ENCODE measurements at places on chromosomes 7 and 10.

DNA sequence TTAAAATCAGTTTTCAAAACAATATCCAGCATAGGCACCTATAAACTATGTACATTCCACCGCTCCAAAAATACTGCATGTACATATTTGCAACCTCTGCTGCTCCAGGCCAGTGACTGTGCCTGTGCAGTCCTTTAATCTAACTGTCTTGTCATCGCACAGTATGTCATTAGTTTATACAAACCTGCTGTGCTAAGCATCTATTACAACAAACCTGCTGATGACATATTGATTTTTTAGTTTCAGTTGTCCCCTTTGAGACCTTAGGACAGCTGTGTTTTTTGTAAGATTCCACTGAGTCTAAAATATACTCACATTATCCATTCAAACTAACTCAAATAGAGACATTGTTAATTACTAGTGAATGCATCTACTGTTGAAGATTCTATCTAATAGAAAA, 33.1 kb downstream of the SEMA3C start:
- no peak for DNase-seq

- DNase-seq = no peak
Observed at GRCh38 chr7:35828817-35829216, 28.0 kb downstream of the SEPTIN7 start.

DNA sequence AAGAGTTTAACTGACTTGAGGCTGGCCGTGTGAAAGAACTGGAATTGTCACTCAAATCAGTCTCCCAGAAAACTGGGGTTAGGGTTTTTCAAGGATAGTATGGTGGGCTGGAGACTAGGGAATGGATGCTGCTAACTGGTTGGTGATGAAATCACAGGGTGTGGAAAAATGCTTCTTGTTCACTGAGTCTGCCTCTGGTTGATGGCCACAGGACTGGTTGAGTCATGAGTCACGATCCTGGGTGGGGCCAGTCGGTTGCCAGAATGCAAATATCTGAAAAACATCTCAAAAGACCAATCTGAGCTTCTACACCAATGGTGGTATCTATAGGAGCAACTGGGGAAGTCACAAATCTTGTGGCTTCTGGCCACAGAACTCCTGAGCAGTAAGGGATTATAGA, 16.3 kb upstream of the BAMBI start:
- no peak for DNase-seq

- DNase-seq = no peak
Observed at GRCh38 chr7:80941208-80941758, 22.4 kb upstream of the SEMA3C start.

DNA sequence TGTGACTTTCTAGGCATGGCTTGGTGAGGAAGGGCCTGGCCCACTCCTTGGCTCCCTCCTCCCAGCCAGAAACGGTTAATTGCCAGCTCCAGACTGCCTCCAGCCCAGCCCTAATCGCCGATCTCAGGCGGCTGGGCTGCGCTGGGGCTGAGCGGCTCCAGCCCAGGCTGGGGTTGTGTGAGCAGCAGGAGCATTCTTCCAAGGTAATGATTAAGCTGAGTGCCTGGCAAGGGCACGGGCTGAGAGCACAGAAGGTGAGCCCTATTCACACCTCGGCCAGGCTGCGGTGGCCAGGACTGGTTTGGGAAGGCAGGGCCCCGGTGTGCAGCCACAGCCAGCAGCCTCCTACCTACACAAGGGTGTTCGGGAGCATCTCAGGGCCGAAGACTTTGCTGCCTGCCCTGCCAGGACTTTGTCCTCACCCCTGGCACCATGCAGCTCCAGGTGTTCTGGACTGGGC, at the start of gene TMEM72:
TSS of gene TMEM72 (plus strand) at position 257 of the 460 bp plus-strand sequence. CDS start at position 433, 176 bp downstream.
- no peak for DNase-seq

DNA sequence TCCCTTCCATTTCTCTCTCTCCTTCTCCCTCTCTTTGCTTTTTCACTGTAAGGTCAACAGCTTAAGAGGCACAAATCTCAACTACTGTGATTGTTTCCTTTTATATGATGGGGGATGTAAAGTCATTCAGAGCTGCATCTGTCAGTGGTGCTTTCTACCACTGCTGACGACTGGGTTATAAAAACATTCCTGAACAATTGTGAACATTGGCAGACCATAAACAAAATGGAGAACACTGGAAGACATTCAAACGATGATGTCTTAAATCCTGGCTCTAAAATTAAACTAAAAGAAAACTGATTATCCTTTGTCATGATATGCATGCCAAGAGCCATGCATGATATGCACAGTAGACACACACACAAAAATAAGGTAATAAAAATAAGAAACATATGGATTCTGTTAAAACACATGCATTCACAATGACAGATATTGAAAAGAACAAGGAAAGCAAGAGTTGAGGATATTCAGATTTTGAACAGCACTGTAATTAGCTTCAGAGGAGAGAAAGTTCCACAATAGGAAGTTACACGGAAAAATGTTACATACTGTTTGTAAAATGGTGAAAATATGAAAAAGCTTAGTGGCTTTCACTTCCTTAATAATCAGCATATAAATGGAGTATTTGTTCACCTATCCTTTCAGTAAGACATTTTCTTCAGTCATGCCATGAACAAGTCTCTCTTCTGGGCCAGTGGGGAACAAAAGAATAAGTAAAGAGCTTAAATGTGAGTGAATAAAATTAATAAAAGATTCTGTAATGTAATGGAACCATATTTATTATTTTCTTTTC, 89.2 kb downstream of the RNLS start:
- DNase-seq = no peak

- no peak for DNase-seq
Observed at GRCh38 chr7:122492007-122492406, 187.5 kb upstream of the FEZF1 start.

GRCh38 chr10:131588704-131589220, 277.2 kb upstream of the TCERG1L start:
- no peak for DNase-seq

GRCh38 chr7:155461631-155462030, 3.7 kb downstream of the EN2 start:
- DNase-seq = no peak

GRCh38 chr7:15606561-15606960, 44.7 kb upstream of the AGMO start:
- DNase-seq = no peak

- DNase-seq = no peak
Observed at GRCh38 chr10:124629842-124630241, 114.3 kb downstream of the FAM53B start.

DNA sequence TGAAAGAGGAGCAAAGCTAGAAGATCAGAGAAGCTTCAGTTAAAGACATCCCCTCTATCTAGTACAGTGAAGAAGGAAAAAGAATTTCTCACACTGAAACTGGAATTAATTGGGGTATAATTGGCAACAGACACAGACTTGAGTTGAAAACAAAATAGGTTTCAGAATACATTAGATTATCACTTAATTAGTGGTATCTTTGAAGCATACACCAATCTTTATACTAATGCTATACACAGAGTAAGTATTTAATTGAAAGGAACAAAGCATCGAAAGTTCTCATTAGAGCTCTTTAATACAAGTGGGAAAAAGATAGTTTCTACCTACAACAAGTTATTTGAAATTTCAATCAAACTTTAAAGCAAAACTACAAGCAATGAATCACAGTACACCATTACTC, 128.2 kb downstream of the THSD7A start:
- no peak for DNase-seq

GRCh38 chr7:55549457-55549856, 22.8 kb downstream of the VOPP1 start:
- no peak for DNase-seq

DNA sequence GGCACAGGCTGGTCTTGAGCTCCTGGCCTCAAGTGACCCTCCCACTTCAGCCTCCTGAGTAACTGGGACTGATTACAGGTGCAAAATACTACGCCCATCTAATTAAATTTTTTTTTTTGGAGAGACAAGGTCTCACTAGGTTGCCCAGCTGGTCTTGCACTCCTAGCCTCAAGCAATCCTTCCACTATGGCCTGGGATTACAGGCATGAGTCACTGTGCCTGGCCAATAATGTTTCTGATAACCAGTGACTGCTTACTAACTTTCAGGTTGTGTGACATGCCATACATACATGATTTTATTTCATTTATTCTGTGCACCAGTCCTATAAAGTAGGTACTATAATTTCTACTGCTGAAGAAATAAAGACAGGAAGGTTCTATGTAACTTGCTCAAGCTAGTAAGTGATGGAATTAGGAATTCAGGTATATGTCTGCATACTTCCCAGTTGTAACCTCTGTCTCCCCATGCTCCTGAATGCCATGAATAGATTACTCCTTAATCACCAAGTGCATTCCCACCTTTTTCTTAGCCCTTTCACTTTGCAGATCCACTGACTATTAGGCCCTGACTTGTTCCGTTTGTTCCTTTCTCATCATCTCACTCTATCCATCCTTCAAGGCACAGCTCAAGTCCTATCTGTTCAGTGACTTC, 28.1 kb downstream of the MCU start:
- no peak for DNase-seq

DNA sequence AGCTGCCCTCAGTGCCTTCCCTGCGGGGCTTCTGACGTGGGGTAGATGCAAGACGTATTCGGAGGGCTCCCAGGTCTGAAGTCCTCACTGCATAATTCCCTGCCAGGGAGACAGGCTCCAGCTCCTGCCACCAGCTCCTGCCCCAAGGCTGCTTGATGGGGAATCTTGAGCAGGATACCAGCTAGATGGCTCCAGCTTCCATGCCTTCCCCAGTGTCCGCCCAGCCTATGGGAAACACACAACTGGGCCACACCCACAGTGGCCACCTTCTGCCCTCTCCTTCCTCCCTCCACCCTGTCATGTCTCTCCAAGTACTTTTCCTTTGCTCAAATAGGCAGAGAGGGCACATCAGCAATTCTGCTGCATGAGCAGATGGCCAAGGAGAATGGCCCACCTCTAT, 95.8 kb downstream of the PARP12 start:
- DNase-seq = no peak

GRCh38 chr10:99698504-99699080, 33.3 kb downstream of the COX15 start:
- no peak for DNase-seq

DNA sequence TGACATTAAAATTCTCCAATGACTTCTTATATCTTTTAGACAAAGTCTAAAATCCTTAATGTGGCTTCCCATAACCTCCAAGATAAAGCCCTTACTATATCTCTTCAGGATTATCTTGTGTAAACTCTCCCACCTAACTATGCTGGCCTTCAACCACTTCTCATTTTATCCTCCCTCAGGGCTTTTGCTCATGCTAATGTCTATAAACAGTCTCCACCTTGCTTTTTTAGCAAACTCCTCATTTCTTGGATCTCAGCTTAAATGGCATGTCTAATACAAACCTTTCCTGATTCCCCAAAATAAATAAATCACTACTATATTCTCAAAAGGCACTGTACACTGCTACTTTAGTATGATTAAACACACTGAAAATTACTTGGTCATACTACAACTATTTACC, 181.2 kb downstream of the LRRN3 start:
- no peak for DNase-seq

- DNase-seq = no peak
Observed at GRCh38 chr10:15661574-15661973, 58.1 kb downstream of the ITGA8 start.

DNA sequence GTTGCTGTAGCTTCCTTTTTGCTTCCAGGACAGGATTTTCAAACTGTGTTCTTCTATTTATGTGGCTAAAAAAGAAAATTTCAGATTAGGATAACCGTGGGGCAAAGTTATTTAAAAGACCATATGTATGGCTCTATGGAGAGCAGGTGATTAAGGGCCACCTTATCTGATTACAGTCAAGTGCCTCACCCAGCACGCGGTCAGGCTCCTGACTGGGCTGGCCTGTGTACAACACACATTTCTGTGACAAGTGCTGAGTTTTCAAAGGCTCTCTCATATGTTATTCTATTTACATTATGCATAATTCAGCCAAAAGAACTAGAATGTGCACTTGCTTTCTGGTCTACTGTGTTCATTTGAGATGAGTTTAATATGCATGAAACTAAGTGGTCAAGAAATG, 547.4 kb downstream of the PHTF2 start:
- DNase-seq = no peak

DNA sequence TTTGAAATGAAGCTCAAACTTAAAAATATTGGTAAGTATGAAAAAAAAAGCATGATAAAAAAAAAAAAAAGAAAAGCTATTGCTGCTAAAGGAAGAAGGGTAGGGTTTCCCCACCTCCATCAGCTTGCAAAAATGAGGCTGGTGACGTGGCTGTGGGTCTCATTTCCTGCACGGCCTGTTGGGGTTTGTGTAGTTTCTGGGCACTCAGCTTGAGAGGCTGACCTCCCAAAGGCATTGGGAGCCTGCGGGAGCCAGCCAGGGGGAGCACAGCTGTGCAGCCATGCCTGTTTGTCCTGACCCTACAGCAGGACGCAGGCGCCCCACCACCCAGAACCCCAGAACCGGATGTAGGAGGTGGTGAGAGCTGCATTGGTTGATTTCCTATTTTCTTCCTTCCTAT, 48.8 kb upstream of the CARD11 start:
- peak; percentile 57 for DNase-seq

GRCh38 chr10:3886191-3886590, 101.2 kb upstream of the KLF6 start:
- DNase-seq = no peak

DNA sequence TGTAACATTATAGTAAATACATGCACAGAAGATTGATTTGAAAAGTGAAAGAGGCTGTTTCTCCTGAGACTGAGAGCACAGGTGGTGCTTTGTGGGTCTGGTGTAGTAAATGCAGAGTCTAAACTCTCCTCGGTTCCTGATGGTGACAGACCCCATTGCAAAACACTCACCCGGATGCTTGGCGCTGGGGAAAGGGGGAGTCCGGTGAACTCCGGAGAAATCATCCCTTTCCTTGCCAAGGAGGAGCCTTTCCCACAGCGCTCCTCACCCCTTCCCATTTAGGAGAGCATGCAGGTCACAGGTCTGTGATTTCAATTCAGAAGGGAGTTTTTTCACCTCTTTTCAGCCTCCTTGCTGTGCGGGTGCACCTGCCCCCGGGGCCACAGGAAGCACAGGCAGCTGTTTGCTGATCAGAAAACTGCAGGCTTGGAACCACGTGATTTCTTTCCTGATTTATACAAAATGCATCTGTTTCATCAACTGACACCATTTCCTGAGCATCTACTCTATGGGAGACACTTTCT, 75.6 kb upstream of the LYZL2 start:
- no peak for DNase-seq

DNA sequence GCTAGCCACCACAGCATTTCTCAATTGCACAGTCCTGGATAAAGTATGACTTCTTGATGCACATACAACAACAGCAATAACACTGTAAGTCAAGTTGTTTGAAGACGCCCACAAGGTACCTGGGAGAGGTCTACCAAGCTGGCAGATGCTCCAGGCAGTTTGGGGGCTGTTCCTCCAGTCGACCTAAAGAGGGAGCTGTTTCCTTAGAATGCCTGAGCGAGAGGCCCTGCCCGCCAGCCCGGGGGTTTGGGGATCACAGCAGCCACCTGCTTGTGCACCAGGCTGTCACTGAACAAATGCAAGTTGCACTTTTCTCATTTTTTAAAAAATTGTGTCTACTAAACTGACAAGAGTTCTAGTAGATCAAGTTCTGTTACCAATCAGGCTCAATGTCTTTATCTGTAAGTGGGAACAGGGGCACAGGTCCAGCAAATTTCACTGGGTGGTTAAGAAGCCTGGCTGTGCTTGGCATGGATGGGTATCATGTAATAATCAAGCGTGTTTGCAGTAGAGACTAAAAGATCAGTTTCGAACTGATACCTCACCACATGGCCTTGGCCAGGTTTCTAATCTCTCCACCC, 193.8 kb upstream of the ADO start:
- peak; percentile 77 for DNase-seq

- DNase-seq = no peak
Observed at GRCh38 chr10:104657457-104657856, 16.4 kb downstream of the SORCS3 start.

All from stimulated activated naive CD4-positive, alpha-beta T cell treated with Interleukin-2 at 50 U/mL for 16 hours (primary cell).